ENCODE measurements at places on chromosomes 3 and 15.
A peak's percentile ranks its signal among the peaks of the same experiment; 100 is the strongest.

GRCh38 chr3:129282727-129283327 is 4.2 kb downstream of the HMCES start:
- DNase-seq: no peak

DNA sequence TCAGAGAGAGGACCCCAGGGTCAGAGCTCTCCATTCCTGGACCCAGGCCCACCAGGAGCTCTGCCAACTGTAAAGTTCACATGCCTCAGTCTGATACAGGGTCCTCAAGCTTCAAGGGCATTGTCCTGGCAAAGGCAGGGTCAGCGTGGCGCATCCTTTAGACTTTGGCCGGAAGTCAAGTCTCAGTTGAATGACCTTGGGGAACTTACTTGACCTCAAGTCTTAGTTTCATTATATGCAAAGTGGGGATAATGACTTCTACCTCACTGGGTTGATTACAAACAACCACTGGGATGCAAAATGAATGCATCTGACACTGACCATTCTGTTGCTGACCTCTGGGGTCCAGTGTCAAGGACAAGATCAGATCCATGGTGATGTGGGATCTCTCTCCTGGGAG is 70.6 kb upstream of the CTSH start:
- DNase-seq: no peak

GRCh38 chr15:78768096-78768495 is 43.2 kb downstream of the ADAMTS7 start:
- DNase-seq: no peak

DNA sequence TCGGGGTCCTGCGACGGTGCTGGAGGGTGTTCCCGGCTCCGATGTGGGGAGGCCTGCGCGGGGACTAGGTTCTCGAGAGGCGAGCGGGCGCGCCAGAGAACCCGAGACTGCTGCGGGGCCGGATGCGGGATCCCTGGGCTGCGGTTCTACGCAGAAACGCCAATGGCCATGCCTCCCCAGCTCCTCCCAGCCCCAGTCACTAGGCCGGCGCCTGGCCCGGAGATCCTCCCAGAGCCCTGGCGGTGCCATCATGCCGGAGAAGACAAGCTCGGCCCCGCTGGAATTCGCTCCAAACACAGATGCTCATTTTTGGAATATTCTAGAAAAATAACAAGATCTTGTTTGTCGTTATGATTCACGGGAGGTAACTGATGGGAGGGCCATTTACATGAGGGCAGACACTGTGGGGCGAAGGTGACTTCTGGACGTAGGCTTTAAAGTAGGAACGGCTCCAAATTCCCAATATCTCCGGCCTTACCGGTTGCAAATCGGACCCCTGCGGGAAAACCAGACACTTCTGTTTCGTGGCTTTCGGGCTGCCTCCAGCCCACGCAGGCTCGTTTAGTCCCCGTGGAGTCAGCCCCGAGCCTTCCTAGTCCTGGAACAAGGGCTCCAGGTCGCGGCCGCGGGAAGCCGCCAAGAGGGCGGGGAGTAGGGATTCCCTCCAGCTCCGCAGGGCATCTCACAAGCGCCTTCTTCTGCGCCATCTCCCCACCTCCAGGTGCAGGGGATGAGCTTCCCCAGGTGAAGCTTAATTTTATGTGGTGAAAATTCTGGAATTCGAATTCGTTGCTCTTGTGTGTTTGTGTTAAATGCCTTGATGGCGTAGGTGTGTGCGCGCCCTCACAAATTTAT is 74.8 kb upstream of the POLG start:
- DNase-seq: peak; percentile 68

DNA sequence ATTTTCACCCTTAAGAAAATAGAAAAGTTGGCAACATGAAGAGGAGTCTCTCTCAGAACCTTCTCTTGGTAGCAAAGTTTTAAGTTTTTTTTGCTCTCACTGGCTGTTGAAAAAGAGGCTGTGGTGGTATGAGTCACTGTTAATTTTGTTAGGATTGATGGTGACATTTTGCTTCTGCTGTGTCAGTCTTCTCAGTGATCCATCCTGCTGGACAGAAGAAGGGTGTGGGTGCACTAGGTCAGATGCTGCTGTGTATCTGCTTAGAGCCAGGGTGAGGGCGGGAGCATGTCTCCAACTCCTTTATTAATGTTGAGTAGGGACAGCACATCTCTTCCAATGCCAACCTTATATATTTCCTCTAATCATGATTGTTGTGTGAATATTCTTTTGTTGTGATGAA is 369.5 kb downstream of the FEZF2 start:
- no peak for DNase-seq

DNA sequence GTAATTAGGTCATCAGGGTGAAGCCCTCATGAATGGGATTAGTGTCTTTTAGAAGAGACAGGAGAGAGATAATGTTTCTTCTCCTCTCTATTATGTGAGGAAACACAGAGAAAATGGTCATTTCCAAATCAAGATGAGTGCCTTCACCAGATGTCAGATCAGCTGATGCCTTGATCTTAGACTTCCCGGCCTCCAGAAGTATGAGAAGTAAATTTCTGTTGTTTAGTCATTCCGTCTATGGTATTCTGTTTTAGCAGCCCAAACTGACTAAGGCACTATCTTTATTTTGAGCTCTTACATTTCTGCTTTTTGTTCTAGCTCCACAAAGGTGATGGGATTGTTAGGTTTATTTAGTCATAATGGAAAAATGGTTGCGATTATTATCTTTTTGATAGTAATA is 273.2 kb upstream of the GADL1 start:
- DNase-seq: no peak

GRCh38 chr3:15241341-15241740 is 35.3 kb downstream of the CAPN7 start:
- DNase-seq: peak; percentile 74

DNA sequence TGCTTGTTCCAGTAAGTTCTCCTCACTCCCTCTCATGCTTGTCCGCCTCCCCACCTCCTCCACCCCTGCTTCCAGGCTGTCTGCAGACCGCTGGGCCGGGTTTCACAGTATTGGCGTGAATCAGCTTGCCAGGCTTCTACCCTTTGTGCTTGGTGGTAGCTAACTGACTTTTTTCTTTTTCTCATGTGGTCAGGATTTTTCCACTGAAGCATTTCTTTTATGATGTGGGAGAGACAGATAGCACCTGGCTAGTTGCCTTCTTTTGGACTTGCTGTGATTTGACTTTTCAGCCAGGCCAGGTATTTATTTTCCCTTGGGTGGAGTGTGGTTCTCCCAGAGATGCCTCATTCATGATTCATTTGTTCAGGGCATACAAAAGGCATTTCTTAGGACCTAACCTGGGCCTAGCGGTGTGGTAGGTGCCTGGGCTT is 60.6 kb downstream of the ST6GAL1 start:
- no peak for DNase-seq

- no peak for DNase-seq
Measured at GRCh38 chr3:179474480-179474879, 23.2 kb upstream of the GNB4 start.

Data from endodermal cell (in vitro differentiated cells).